ENCODE measurements at places on chromosomes 12 and 14.

- no peak for DNase-seq
Measured at GRCh38 chr12:62873116-62873825, 61.7 kb downstream of the PPM1H start.

- DNase-seq = no peak
Measured at GRCh38 chr12:112963227-112963861, 15.0 kb upstream of the OAS2 start.

GRCh38 chr14:42229976-42230375 is 623.3 kb downstream of the LRFN5 start:
- no peak for DNase-seq

DNA sequence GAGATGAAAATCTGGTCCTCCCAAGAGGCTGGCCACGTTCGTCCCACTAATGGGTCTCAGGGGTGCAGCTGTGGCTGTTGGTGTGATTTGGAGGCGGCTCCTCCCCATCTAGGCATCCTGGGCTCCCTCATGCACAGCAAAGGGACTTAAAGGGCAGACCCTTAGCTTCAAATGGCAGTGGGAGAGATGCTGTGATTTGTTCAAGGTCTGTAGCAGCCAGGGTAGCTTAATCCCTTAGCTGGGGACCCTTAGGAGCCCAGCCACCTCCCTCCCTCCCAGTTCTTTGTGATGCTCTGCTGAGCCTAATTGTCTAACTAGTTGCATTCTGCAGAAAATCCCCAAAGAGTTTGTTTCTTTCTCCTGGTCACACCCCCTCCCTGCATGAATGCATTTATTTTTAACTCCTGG is 18.3 kb downstream of the DYRK4 start:
- DNase-seq = no peak

DNA sequence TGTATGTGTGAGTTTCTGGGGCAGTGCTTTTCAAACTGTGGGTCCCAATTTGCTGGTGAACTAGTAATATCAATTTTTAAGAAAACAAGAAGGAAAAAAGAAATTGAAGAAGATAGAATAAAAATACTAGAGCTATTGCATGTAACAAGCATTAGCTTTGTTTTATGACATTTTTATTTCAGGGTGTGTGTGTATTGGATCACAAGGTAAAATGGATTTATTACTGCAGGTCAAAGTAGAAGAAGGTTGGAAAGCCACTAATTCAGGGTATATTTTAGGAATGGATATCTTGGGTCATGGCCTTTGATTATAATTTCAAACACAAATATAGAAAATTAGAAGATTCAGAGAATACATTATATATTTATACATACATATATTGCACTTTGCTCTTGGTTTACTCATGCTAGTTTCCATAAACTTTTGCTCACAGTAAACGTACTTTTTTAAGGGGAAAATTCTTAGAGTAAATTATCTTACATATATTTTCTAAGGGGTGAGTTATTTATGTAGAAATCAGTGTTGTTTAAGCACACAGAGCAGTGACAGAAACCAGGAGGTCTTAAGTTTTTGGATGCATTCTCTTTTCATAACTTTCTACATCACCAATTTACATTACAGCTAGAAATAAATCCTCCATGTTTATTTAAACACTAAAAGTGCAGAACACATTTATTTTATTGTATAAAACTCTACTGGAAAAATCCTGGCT is 34.5 kb upstream of the PPM1A start:
- no peak for DNase-seq

- DNase-seq = no peak
Measured at GRCh38 chr12:6554168-6555017, 1.4 kb downstream of the IFFO1 start.

GRCh38 chr12:132044661-132045412 is 95.1 kb downstream of the EP400 start:
- no peak for DNase-seq

DNA sequence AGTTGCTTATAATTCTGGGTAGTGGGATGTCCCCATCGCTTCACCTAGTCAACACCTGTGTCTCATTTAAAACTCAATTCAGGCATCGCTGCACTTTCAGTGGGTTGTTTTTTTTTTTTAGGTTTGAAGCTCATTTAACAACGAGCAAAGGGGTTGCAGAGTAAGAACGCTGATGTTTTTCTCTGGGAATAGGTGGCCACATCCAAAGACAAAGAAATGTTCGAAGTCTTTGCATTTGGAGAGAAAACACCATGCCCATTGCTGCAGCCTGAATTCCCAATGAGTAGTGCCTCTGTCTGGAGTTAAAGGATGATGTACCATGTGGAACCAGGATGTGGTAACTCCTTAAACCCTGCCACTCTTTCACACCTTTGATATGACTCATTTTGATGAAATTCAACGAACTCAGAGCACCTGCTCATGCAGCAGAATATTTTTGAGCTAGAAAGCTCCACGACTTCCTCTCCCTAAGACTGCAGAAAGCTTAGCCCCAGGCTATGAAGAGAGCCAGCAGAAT is 35.1 kb upstream of the BATF start:
- no peak for DNase-seq

- DNase-seq = no peak
Measured at GRCh38 chr14:56702515-56702914, 107.8 kb downstream of the OTX2 start.

GRCh38 chr12:32151086-32151485 is 44.4 kb downstream of the BICD1 start:
- DNase-seq = peak; percentile 71

GRCh38 chr14:103316721-103317121 is 17.3 kb upstream of the EIF5 start:
- DNase-seq = no peak

- DNase-seq = no peak
Measured at GRCh38 chr12:111673503-111673902, 12.3 kb downstream of the BRAP start.

- DNase-seq = no peak
Measured at GRCh38 chr12:102977945-102978706, 20.7 kb downstream of the ASCL1 start.

GRCh38 chr12:107605293-107605692 is 80.3 kb upstream of the PWP1 start:
- no peak for DNase-seq

DNA sequence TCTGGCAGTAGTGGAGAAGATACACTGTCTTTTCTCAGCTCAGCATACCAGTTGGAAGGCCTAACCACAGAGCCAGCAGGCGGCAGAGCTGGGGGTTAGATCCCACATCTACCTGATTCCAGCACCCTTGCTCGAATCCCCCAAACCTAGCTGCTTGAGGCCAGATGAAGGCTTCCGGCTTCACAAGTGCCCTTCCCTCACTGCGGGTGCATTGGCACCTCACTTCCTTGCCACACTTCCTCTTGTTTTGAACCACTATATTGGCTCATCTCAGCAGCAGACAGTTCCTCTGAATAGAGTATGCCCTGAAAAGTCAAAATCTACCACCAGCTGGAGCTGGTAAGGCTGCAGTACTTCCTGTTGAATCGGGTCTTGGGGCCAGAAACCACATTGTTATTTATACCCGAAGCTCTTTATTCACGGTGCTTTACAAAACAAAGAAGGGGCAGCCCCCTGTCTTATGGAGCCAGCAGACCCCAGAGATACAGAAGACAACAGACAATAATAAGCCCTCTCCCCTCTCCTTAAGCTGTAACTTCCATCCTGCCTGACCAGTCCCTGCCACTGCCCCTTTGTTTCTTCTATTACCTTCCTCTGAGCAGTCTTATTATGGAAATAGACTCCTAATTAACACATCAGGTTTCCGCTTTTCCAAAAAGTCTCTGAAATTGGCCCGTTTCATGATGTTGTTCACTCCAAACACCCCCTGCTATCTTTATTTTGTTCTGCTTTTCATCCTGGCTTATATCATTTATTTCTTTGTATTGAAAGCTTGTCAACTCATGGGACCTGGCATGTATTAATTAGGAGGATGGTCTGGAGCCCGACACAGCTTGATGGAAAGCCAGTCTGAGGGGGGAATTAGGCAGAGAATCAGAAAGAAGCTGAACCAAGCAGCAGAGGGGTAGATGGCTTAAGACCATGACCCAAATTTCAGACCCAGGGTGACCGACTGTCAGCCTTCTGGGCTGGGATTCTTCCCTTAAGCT is 233.5 kb downstream of the EFCAB11 start:
- no peak for DNase-seq

DNA sequence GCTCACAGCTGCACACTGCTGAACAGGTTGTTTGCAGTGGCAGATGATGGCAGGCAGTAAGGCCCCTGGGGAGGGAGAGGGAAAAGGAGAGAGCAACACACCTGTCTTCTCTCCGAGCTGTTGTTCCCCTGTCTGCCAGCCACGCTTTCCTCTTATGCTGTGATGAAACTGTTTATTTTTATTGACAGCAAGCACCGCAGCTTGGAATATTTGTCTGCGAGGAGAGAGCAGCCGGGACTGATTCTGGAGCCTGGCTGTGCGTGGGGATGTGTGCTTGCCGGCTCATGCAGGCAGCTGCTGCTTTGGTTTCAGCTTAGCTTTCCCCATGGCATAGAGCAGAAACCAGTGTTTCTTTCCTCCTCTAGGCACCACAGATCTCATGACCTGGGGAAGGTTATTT is 58.7 kb upstream of the KCNA5 start:
- peak; percentile 77 for DNase-seq

DNA sequence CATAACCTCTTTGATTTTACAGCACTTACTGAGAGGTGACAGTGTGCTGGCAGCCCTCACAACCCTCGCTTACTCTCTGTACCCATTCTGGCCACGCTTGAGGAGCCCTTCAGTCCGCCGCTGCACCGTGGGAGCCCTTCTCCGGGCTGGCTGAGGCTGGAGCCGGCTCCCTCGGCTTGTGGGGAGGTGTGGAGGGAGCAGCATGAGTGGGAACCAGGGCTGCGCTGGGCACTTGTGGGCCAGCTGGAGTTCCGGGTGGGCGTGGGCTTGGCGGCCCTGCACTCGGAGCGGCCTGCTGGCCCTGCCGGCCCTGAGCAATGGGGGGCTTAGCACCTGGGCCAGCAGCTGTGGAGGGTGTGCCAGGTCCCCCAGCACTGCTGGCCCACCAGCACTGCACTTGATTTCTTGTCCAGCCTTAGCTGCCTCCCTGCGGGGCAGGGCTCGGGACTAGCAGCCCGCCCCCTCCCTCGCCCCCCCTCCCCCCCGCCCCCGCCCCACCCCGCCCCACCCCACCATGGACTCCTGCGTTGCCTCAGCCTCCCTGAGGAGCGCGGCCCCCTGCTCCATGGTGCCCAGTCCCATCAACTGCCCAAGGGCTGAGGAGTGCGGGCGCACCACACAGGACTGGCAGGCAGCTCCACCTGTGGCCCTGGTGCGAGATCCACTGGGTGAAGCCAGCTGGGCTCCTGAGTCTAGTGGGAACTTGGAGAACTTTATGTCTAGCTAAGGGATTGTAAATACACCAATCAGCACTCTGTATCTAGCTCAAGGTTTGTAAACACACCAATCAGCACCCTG is 9.9 kb downstream of the MDGA2 start:
- no peak for DNase-seq

DNA sequence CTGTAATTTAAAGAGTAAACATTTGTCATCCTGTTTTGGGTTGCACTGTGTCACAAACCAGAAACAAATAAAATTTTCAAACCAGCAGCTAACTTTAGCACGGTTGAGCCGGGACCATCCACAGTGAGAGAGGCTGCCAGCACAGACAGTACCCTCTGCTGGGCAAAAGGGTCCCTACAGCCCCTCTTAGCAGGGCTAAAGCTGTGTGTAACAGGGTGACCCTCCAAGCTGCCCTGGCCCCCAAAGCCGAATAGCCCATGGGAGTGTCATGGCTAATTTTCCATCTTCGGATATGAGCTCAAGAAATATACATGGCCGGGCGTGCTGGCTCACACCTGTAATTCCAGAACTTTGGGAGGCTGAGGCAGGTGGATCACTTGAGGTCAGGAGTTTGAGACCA is 157.1 kb upstream of the GRIN2B start:
- DNase-seq = peak; percentile 24

- no peak for DNase-seq
Measured at GRCh38 chr12:47158792-47159191, 79.0 kb upstream of the AMIGO2 start.

- no peak for DNase-seq
Measured at GRCh38 chr12:51070004-51070403, 13.4 kb downstream of the CSRNP2 start.

DNA sequence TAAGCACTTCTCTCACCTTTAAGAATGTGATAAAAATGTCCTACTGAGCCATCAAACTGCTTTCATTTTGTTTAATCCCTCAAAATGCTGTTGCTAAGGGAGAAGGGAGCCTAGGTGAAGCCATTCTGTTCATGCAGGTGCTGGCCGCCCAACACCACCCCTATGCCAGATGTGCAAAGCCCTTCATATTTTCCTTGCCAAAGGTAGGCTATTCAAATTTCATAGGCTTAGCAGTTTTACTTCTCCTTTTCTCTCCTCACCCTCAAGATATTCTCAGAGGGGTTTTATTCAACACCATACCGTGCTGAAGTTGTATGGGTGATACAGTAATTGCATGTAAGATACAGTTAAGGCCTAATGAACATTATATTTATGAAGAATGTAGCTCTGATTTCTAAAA is 461.7 kb downstream of the GXYLT1 start:
- peak; percentile 32 for DNase-seq

GRCh38 chr12:45388545-45388944 is 172.7 kb downstream of the ANO6 start:
- DNase-seq = no peak

DNA sequence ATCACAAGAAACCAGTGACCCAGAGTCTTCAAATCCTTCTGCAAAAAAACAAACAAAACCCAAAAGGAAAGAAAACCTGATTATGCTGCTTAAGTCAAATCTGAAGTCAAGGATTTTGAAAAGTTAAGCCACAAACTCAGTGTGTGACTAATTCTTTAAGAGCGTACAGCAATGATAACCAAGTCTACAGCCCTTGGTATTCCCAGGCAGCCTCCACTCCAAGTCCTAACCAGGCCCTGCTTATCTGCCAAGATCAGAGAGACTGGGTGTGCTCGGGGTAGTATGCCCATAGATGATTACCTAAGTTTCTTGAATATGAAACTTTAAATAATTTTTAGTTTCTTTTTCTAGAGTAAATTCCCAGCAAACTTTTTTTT is 13.1 kb downstream of the PGAM5 start:
- DNase-seq = no peak

- DNase-seq = peak; percentile 51
Measured at GRCh38 chr12:124861492-124861891, 2.2 kb downstream of the SCARB1 start.

- no peak for DNase-seq
Measured at GRCh38 chr12:97936165-97936564, 473.6 kb downstream of the RMST start.

DNA sequence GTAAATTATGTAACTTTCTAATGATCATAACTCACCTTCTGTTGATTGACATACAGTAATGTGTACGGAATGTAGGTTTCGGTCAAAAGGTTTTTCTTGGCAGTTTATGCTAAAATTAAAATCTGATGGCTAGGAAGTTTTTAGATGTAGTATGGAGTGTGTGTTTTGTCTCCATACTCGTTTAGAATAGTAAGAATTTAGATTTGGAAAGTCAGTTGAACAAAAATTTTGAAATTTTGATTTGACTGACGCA is 859 bp downstream of the PALS1 start:
- DNase-seq = no peak

- DNase-seq = no peak
Measured at GRCh38 chr12:3551386-3551785, 60.4 kb downstream of the PRMT8 start.

GRCh38 chr12:31961137-31961536 is 1.9 kb downstream of the RESF1 start:
- no peak for DNase-seq

GRCh38 chr14:65412856-65413738 is 567 bp downstream of the FUT8 start:
- peak; percentile 52 for DNase-seq

- no peak for DNase-seq
Measured at GRCh38 chr12:68686262-68686594, 550 bp upstream of the NUP107 start.

GRCh38 chr12:121523741-121524140 is 57.1 kb downstream of the KDM2B start:
- DNase-seq = no peak

- no peak for DNase-seq
Measured at GRCh38 chr12:49440035-49440434, 72.8 kb downstream of the SPATS2 start.

All from spinal cord (tissue), 10 donors.